ENCODE measurements at places on chromosomes 5 and 9.
A peak's percentile ranks its signal among the peaks of the same experiment; 100 is the strongest.

DNA sequence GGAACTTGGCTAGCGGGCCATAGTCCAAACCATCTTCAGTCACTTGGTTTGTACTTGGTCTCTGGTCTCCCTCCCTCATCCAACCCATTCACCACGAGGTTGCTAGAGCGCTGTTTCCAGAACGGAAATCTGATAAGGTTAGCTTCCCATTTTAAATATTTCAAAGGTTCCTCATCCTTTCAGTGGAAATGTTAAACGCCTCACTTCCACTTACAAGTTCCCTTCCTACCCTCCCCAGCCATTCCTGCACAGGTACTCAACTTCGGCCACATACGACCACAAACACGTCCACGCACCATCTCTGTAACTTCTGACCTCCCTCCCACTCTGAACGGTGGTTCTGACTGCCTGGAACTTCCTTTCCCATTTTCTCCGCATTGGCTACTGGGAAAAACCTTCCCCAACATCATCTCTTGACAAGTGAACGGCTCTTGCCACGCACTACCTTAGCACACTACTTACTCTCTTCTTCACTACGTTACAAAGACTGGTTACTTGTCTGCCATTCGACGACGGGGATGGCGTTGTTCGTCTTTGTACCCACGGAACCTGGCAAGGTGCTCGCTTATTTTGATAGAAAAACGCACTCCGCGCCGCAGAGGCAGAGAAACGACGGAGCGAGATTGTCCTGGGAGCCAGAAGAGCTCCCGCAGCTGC is 629 bp downstream of the CCNH start:
- no peak for DNase-seq

DNA sequence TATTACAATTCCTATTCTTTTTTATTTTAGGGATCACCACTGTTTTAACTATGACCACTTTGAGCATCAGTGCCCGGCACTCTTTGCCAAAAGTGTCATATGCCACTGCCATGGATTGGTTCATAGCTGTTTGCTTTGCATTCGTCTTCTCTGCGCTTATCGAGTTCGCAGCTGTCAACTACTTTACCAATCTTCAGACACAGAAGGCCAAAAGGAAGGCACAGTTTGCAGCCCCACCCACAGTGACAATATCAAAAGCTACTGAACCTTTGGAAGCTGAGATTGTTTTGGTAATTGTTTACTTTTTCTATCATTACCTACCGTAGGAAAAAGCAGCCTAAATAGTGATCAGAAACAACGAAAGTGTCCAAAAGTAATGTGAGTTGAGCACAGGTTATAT is 6.4 kb downstream of the GABRA6 start:
- no peak for DNase-seq

GRCh38 chr5:14242871-14243383 is 99.8 kb downstream of the TRIO start:
- DNase-seq = no peak

- DNase-seq = no peak
Measured at GRCh38 chr5:38581597-38581996, 25.2 kb upstream of the LIFR start.

DNA sequence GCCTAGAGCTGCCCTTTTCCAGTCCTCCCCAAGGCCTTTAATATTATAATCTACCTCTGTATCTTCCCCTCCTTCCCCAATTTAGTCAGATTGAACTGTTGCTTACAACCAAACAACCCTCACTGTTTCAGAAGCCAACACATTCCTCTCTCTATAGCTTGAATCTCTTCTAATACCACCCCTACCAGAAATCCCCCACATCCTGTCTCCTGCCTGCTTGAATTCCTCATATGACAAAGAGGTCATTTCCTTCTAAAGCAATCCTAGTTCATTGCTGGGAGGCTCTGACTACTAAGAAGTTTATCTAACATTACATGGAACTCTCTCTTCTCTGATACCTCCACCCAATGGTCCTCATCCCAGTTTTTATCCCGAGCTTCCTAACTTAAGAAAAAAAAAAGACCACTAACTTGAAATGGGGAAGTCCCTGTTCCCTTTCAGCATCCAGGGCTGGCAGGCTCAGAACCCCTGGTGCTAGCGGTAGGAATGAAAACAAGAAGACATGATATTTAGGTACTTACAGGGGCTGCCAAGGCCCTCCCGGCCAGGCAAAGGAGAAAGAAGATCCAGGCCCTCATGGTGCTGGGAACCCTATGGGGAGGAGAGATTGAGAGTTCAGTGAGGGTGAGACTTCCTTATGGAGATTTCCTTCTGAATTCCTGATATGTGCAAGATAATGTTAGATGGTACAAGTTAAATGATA is 11.0 kb downstream of the SPARC start:
- no peak for DNase-seq

- DNase-seq = no peak
Measured at GRCh38 chr9:35186524-35186923, 24.7 kb downstream of the UNC13B start.

DNA sequence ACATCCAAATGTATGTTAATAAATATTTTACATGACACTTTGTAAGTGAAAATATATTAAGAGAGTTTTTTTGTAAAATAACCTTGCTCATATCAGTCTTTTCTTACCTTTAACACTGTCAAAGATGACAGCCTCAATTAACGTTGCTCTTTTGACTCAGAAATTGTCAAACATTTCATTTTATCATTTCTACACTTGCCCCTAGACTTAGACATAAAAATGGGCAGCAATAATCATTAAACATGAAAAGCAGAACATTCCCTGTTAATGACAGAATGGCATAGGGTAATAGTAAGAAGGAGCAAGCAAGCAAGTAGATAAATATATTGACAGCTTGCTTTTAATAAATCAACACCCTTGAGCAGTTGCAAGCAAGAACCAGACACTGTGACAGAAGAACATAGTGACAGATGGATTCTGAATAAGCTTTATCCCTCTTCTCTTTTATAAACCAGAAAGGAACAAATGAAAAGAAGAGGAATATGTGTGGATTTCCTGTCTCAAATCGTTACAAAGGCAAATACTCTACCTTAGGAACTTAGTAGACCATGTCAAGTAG is 796.0 kb upstream of the CHD1 start:
- no peak for DNase-seq

- DNase-seq = no peak
Measured at GRCh38 chr5:76670508-76670907, 45.4 kb upstream of the F2R start.

- no peak for DNase-seq
Measured at GRCh38 chr5:52754051-52754450, 33.7 kb upstream of the ITGA1 start.

DNA sequence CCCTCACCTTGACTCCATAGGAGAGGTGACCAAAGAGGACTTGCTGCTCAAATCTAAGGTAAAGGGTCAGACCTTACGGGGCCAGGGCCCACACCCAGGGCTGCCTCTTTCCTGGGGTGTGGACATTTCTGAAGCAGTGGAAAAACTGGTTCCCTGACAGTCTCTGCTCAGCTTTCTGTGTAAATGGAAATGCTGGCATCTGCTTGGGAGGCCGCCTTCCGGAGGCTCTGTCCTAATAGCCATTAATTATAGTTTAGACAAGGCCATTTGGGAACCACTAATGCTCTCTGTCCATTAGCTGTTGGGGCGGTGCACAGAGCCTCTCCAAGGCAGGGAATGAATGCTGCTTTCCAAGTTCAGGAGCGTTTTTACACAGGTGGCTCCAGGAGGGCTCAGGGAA is 17.3 kb downstream of the USP20 start:
- no peak for DNase-seq

- DNase-seq = no peak
Measured at GRCh38 chr5:72149742-72150141, 42.5 kb downstream of the MAP1B start.

DNA sequence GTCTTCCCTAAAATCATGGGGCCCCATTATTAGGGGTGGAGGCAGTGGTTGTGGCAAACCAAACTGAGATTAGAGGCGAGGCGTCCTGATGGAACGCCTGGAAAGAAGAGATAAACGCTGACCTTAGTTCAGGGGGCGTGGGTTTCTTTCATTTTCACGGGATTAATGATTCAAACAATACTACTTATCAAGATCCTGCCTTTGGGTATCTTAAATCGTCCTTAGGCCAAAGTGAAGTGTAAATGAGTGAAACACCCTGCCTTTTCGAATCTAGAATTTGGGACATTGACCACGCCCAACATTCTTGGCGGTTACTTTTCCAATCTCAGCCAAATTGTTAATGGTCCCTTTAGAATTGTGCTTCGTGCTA is 1.0 kb upstream of the UBTD2 start:
- no peak for DNase-seq

DNA sequence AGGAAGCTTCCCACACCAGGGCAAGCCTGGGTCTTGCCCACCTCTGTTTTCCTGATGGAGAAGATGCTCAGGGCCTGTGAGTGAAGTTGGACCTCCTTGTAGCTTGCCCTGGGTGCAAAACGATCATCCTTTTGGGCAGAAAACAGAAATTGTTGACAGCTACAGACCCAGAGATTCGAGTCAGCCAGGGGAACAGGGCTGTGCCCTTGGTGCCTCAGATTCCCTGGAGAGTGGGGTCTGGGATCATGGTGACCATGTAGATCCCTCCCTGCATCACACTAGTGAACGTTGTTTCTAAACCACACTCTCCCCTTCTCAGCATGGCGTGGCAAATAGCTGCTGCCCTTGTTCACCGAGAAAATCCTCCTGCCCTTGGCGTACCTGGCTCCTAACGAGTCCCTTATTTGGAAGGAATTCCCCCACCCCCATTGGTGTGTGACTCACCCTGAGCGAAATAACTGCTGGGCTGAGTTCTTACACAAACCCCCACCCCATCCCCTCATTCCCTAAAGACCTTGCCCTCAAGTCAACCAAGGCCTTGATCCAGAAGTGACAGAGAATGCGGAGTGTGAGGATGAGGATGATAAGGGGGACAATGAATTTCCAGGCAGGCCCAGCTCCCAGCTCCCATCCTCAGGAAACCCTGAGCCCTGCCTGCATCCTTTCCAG is 1.1 kb upstream of the DCANP1 start:
- DNase-seq = no peak

DNA sequence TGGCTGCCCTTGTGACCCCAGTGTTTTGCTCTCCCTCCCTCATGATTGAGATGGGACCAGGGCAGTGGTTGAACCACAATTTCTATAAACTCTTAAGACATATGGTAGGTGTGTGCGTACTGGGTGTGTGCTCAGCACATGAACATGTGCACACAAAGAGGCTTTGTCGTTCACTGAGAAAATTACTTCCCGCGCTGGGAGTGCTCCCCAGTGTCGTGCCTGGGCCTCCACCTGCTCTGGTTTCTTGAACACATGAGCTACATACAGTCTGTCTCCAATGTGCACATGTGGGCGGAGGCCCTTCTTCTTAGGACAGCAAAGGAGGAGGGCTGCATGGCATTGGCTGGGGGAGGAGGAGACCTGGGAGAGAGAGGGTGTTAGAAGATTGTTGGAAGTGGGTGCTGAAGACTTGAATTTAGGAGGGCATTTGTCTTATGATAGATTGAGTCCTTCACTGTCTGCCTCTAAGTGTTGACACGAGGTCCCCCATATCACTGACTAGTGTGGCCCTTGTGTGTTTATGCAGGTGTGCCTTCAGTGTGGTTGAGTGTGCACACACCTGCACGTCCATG is 170.0 kb downstream of the CACNA1B start:
- DNase-seq = no peak

DNA sequence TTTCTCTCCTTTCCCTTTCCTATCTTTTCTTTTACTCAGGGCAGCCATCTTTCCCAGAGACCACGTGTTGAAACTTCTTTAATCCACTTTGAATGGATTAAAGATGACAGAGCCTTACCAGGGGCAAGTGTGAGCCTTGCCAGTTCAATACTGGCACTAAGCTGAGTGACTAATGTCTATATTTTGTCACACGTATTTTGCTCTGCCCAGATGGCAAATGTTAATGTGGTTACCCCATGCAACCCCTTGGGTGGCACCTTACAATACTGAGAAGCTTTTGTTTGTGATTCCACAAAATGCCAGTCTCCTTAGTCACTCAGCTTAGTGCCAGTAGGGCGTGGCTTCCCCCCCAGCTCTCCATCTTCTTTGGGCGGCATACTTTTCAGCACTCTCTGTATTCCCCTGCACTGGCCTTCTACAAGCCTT is 24.8 kb downstream of the ANXA1 start:
- no peak for DNase-seq

- DNase-seq = no peak
Measured at GRCh38 chr5:5523066-5523505, 100.6 kb downstream of the ICE1 start.

GRCh38 chr9:28215536-28216299 is 642.4 kb upstream of the C9orf72 start:
- no peak for DNase-seq

DNA sequence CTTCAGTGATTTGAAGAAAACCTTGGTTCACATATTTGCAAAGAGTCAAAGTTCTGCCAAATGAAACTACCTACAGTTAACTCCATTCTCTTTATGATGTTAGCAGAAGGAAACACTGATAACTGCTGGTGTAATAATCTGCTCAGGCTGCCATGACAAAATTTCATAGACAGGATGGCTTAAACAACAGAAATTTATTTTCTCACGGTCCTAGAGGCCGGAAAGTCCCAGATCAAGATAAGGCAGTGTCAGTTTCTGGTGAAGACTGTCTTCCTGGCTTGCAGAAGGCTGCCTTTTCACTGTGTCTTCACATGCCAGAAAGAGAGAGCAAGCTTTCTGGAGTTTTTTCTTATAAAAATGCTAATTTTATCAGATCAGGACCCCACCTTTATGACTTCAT is 102.4 kb upstream of the PARP8 start:
- DNase-seq = no peak

DNA sequence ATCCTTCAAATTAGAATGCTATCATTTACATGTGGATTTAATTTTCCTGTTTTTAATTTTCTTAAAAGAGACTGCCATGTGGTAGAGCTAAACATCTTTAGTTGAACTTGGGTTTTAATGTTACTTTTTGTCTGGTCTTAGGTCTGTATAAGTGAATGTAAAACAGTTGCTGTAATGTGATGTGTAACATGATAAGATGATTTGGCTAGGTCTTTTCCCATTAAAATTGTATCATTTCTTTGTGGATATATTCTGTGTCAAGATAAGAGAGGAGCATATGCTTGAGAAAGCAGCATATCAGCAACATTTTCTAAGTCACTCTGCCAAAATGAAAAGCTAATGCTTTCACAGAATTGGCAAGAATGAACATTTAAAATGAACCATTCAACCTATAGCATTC is 18.5 kb downstream of the TMEM167A start:
- no peak for DNase-seq

GRCh38 chr5:87787625-87788256 is 375.0 kb upstream of the CCNH start:
- no peak for DNase-seq

GRCh38 chr5:91528831-91529230 is 145.7 kb upstream of the ARRDC3 start:
- DNase-seq = no peak

DNA sequence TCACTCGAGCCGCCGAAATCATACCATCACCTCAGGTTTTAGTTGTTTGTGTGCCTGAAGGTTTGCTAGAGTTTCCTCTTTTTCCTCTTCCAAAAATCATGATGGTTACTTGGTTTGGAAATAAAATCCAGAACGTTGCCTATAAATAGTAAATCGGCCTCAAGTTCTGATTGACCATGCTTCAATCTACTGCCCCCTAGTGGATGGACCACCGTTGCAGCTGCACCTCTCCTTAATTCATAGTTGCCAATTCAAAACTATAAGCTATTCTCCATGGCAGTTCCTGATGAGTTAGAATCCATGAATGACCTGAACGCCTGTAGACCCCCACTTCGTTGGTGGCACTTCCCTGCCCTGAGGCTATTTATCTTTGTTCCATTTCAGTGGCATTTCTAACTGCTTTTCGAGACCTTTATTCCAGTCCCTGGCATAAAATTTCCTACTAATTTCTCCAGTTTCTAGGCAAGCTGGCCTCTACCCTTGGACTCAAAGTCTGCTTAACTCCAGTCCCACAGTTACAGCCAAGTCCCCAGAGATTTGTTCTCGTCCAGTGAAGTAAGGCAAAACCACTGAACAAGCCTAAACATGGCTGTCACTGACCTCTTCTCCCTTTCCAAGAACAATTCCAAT is 422.6 kb downstream of the EFNA5 start:
- peak; percentile 21 for DNase-seq

Data from smooth muscle cell of the brain vasculature (primary cell).